Natural killer cell (primary cell): ENCODE measurements at places on chromosomes 2 and 18. TPM values are rescaled to one million over a fixed set of nuclear protein-coding genes. Genes with fewer than 3 reads are reported as not detected.

- no peak for DNase-seq
These were observed 343.7 kb upstream of the MEX3C start for GRCh38 chr18:51541230-51541629.

- no peak for DNase-seq
These were observed 59.4 kb downstream of the ADAM23 start for GRCh38 chr2:206502729-206503128.

GRCh38 chr2:144183727-144184126 is 336.2 kb downstream of the ZEB2 start:
- peak; percentile 92 for DNase-seq

- peak; percentile 60 for DNase-seq
These were observed 851 bp downstream of the EIF2AK3 start for GRCh38 chr2:88626171-88627054.

DNA sequence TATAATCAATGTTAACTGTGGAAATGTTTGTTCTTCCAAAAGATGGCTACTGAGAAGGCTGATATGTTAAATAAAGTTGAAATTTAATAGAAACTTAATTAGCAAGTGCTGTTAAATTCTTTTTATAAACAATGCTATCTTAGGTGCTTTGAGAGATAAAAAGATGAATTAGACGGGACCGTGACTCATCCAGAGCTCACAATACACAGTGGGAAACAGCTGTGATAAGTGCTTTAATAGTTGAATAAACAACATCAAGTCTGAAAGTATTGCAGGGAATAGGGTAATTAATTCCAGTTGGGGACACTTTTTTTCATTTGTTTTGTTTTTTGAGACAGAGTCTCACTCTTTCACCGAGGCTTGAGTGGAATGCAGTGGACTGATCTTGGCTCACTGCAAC is 85.5 kb upstream of the DTNA start:
- no peak for DNase-seq

The TDRD15 gene
- total RNA-seq = 0.33 TPM

The FHOD3 gene
- total RNA-seq = not detected
